Activated CD4-positive, alpha-beta T cell treated with anti-CD3 and anti-CD28 coated beads, Interleukin-2, Interleukin-6, amounts not matched to agents 100 ng/mL and 50 ng/mL, durations not matched to agents 16 hours and 8 hours (primary cell): ENCODE measurements at places on chromosomes 11 and 22.

DNA sequence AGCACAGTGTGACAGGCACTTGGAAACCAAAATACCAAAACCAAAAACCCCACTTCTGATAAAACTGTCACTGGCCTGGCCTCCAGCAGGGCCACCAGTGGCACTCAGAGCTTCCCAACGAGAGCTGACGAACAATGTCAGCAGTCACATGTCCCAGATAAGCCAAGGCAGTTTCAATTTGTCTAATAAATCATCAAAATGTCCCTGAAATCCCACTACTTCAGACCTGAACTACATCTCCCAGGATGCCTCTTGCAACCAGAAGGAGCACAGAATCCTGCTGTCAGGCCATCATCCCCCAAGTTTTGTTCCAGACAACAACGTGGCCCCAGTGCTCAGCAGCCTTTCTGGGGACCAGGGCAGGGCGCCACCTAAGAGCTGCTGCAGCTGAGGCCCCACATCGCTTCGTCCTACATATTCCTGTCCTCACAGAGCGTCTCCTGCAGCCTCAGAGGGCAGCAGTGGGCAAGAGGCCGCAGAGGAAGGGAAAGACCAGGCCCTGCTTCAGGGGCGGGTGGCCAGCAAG, 25.1 kb downstream of the LRFN4 start:
- DNase-seq: no peak

- DNase-seq: no peak
Observed at GRCh38 chr22:38732251-38732815, 23.5 kb downstream of the SUN2 start.

DNA sequence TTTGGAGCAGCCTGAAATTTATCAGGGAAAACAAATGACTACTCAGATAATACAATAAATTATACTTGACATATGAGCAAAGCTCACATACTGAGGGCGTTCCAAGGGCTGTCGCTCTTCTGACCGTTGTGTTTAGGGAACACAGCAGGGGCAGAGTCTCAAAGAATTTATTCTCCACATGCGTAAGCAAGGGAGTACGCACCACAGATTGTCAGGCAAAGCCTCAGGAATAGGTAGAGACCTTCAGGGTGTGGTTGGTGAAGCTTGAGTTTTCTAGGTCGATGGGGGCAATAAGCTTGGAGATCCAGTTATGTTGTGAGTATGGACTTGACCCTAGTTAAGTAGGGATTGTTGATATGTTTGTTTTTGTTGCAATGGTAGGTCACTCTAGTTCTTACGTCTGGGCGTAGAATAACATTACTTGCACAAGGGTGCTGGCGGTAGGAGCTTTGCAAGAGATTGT, 830 bp downstream of the ACAT1 start:
- no peak for DNase-seq

GRCh38 chr11:132312161-132312560, 941.7 kb downstream of the NTM start:
- no peak for DNase-seq

- no peak for DNase-seq
Observed at GRCh38 chr11:773425-773824, 3.9 kb downstream of the GATD1 start.

DNA sequence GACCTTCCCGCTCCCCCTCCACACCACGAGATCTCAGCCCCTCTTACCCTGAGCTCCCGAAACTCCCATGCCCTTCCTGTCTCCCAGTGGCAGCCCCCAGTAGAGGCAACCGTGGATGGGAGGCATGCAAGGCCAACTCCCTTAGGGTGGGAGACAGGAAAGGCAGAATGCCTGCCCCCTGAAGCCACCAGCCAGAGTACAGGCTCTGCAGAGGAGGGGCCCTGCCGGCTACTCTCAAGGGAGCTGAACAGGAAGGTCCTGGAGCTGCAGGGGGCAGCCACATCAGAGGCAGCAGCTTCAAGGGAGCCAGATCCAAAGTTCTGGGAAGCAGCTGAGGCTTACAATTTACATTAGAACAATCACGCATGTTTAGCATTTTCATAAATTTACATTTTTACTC, 38.3 kb downstream of the PDE2A start:
- no peak for DNase-seq
